Gastroesophageal sphincter (tissue), 4 donors: ENCODE measurements at places on chromosomes 2 and 18. TPM values are rescaled to one million over a fixed set of nuclear protein-coding genes. Genes with fewer than 3 reads are reported as not detected.

DNA sequence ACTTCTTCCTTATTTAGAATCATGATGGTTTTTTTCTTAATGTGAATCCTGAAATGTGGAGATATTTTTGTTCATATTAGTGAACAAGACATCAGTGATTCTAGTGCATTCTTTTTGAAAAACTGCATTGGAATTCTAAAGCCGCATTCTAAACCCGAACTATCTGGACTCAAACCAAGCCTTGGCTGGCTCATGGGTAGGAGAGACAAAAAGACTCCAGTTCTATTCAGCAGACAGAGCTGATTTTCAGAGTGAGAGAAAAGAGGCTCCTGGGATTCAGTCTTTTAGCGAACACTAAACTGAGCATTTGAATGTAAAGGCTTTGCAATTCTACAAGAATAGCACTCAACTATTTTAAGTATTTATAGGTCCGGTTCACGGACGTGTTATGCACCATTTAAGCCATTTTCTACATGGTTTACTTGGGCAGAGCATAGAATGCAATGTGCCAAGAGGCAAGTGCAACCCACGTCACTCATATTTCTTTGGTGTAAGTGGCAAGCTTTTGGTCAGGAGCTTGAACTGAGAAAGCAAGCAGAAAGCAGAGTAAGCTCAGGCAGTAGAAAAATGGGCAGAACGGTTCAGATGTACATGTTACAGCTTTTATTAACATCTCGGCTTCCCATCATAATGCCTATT is 227.3 kb upstream of the RAB12 start:
- no peak for ATAC-seq

DNA sequence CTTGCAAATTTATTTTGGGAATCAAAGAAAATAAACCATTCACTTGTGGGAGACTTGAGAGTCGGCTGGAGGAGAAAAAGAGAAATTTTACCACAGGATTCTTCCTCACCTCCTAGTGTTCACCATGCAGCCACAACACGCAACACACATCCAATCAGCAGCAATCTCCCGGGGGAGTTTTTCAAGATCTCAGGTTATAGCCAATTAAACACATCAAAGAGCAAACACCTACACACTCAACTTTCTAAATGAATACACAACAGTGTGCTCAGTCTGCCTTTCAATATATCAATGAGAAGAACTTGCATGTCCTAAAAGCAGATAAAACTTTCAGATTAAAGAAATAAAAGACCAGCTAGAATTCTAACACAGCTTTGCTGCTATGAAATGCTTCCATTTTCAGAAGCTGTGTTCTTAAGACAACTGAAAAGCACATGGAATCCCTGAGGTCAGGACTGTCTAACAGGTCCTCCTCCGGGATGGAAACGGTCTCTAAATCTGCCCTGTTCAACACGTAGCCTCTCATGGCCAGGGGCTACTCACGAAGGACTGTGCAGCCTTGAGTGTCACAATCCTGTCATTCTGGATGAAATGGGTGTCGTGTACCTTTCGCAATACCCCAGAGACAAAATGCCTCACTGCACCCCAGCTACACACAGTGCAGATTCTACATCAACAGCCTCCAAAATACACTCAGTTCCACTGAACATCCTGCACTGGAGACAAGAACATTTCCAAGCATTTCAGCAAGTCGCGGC is 84.2 kb downstream of the ZNF516 start:
- ATAC-seq = no peak

DNA sequence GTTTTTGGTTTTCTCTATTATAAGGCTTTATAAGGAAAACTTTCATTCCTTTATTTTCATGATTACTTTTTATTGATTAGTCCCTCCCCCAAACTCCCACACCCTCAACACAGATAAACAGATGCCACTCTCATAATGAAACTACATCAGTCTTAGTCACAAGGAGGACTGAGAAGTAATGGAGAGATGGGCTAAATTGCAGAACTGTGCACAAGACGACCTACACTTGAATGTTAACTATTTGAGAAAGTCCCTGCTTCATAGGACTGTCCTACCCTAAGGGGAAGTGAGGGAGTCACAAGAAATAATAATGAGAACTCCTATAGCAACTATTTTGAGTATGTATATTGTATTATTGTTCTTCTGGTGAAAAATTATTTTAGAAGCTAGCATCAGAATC is 360.8 kb downstream of the RBM43 start:
- ATAC-seq = no peak

DNA sequence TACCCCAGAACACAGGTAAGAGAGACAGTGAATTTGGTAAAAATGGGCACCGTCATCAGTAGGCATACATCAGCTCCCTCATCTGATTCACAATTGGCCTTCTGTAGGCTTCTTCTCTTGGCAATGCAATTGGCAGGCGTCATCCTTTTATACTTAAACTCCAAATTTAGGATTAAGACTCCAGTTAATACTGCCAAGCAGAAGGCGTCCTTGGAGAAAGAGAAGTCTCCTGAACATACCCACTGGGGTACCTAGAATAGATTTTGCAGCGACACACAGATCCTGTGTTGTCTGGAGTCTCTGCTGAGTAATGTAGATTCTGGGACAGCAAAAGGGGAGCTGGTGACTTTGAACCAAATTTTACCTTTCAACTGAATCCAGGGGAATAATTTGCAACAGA is 592 bp upstream of the METAP1D start:
- ATAC-seq = no peak

The DIPK1C gene
- 0.42 TPM for total RNA-seq

DNA sequence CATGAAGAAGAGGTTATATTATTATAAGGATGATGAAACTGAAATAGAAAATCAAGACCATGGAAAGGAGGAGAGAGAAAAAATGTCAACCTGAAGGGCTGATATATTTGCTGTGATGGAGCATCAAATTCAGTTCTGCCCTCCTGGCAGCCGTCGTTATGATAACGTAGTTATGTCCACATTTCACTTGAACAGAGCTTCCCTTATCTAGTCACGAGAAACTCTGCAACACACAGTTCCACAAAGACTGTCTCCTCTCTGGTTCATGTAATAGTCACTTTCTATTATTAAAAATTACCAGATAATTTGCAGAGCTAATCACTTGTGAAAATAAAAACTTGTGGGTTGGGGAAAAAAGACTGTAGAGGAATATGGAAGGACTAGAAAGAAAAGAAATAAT is 19.5 kb upstream of the RBMS1 start:
- no peak for ATAC-seq
